ENCODE measurements at places on chromosomes 7 and 10. TPM values are rescaled to one million over a fixed set of nuclear protein-coding genes. Genes with fewer than 3 reads are reported as not detected.

PTPN20 gene
- 0.14 TPM for total RNA-seq

FAM237B gene
- not detected for total RNA-seq

WDFY4 gene
- not detected for total RNA-seq

UNCX gene
- total RNA-seq, result not detected

ADAP1 gene
- 9.1 TPM for total RNA-seq

All from smooth muscle cell of bladder (primary cell).